Caco-2 (cell line): ENCODE measurements at places on chromosomes 7 and 10. TPM values are rescaled to one million over a fixed set of nuclear protein-coding genes. Genes with fewer than 3 reads are reported as not detected.

PNLIPRP2 gene
- total RNA-seq: 0.67 and 1.00 TPM in 2 replicates

MORN4 gene
- total RNA-seq: 9.7 and 12.6 TPM in 2 replicates

WDR86 gene
- total RNA-seq: 0.52 and 0.95 TPM in 2 replicates

ABCC2 gene
- 128 and 129 TPM in 2 replicates for total RNA-seq

AASS gene
- 11.3 and 14.0 TPM in 2 replicates for total RNA-seq

NEUROG3 gene
- not detected in 2 replicates for total RNA-seq
